ENCODE measurements at places on chromosomes 11 and 22.

GRCh38 chr11:79076526-79077115, 364.2 kb downstream of the TENM4 start:
- no peak for DNase-seq

DNA sequence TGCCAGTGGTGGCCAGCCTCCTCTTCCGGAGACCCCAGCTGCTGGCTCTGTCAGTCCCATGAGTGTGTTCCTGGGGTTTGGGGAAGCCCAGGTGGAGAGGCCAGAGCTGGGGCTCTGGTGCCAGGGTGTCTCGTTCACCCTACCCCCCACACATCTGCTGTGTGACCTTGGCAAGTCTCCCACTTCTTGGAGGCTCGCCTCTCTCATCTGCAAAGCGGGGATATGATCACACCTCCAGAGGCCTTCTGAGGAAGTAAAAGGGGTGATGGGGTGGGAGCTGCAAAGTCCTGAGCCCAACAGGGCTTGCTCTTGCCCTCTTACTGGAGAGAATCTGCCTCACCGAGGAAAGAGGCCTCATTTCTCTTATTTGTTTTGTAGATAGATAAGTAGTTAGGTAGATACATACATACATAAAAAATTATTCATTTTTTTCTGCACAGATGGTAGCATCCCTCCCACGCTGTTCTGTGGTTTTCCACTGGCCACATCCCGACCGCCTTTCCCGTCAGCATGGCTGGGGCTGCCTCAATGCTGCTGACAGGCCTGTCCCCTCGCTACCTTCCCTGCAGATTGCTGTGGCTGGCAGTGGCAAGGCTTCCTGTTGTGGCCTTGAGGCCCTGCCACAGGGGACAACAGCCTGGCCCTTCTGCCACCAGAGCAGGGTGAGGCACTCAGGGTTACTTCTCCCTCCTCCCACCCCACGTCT, 23.9 kb downstream of the MYO7A start:
- no peak for DNase-seq

DNA sequence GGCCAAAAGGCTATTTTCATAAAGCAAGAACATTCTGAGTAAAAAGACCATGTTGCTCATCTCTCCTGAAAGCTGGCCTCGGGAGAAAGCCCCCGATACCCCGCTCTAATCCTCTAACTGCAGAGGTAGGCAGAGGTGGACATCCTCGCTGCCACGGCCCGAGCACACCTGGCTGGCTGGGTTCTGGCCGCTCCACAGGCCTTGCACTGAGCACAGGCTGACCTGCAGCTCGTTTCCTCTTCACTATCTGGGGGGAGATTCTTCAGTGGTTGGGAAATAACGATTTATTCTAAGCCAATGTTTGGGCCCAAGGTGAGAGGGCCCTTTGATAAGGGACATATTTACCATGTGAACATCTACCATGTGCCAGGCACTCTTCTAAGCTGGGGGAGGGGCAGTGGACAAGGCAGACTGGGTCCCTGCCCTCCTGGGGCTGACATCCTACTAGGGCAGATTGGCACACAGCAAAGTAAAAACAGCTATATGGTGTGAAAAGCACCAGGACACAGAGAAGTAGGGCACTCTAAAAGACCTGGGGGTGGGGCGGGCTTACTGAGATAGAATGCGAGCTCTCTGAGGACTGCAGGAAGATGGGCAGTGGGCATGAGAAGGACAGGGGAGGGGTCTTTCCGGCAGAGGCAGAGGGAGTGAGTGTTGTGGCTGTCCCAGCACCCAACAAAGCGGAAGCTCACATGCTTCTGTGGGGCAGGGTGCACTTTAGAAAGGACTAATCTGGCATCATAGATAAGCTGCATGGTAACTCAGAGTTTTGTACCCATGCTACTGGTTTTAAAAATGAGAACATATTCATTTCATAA, 65.5 kb upstream of the ARFGAP3 start:
- DNase-seq, result no peak

DNA sequence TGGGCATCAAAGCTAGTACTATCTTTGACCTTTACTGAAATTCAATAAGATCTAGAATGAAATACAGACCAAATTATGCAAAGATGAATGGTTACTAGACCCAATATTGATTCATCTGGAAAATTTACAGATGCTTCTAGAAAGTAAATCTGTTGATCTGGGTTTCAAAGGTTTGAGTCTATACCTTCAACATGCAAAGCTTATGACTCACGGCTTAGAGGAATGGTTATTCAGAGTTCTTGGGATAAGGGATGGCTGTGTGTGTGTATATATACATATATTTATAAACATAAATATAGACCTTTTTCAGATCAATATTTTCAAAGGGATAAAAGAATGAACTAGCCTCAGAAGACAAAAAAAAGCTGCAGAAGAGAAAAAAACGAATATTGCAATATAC, 1.3 kb downstream of the SPTY2D1 start:
- no peak for DNase-seq

- DNase-seq, result no peak
These were observed 15.2 kb upstream of the CARD10 start for GRCh38 chr22:37534445-37534844.

- no peak for DNase-seq
These were observed 125.3 kb downstream of the MPPED1 start for GRCh38 chr22:43537019-43537585.

DNA sequence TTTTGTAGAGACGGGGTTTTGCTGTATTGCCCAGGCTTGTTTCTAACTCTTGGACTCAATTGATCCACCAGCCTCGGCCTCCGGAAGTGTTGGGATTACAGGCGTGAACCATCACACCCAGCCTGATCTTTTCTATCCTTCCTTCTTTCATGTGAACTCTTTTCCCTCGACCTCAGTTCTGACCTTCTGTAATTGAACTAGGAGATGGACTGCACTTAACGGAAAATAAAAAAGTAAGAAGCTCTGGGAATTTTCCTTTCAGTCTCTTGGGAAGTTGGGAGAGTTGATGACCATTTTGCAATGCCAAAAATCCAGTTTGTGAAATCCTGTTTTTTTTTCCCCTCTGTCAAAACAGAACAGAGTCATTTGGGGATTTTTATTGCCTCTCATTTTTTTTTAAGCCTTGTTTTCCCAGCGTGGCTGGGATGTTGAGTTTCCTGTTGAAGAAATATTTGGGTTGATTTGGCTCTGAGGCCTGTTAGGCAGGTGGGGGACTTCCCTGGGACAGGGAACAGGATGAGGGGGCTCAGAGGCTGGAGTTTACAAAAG, 26.9 kb upstream of the CYB5R3 start:
- DNase-seq, result no peak

- no peak for DNase-seq
These were observed 102.3 kb upstream of the CD44 start for GRCh38 chr11:35036639-35037038.

- DNase-seq, result no peak
These were observed 133.3 kb downstream of the TBC1D22A start for GRCh38 chr22:46895753-46896152.

GRCh38 chr22:50418624-50419023, 56.2 kb downstream of the SBF1 start:
- no peak for DNase-seq

GRCh38 chr11:103700622-103701021, 335.8 kb upstream of the DDI1 start:
- no peak for DNase-seq

DNA sequence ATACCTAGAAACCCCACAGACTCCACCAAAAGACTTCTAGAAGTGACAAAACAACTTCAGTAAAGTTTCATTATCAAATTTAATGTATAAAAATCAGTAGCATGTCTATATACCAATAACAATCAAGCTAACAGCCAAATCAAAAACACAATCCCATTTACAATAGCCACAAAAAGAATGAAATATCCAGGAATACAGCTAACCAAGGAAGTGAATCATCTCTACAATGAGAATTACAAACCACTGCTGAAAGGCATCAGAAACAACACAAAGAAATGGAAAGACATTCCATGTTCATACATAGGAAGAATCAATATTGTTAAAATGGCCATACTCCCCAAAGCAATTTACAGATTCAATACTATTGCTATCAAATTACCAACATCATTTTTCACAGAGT, 46.0 kb downstream of the PRCP start:
- no peak for DNase-seq
